ENCODE measurements at places on chromosomes 13 and 19.
A peak's percentile ranks its signal among the peaks of the same experiment; 100 is the strongest.

GRCh38 chr13:78592584-78592983, 10.8 kb downstream of the POU4F1 start:
- no peak for DNase-seq

DNA sequence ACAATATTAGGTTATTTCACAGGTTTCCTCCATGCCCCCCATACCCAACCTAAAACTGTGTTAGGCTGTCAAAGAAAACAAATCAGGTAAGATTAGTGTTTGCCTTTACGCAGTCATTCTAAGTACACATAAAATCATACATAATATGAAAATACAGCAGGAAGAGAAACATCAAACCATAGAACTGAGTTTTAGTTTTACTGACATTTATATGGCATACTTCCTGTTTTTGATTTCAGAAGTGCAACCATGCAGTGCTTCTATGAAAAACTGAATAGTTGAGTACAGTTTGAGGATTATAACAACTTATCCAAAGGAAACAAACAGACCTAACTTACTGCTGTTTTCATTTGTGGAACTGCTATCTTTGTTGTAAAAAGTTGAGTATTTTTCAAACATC, 91.3 kb downstream of the KCNRG start:
- no peak for DNase-seq

DNA sequence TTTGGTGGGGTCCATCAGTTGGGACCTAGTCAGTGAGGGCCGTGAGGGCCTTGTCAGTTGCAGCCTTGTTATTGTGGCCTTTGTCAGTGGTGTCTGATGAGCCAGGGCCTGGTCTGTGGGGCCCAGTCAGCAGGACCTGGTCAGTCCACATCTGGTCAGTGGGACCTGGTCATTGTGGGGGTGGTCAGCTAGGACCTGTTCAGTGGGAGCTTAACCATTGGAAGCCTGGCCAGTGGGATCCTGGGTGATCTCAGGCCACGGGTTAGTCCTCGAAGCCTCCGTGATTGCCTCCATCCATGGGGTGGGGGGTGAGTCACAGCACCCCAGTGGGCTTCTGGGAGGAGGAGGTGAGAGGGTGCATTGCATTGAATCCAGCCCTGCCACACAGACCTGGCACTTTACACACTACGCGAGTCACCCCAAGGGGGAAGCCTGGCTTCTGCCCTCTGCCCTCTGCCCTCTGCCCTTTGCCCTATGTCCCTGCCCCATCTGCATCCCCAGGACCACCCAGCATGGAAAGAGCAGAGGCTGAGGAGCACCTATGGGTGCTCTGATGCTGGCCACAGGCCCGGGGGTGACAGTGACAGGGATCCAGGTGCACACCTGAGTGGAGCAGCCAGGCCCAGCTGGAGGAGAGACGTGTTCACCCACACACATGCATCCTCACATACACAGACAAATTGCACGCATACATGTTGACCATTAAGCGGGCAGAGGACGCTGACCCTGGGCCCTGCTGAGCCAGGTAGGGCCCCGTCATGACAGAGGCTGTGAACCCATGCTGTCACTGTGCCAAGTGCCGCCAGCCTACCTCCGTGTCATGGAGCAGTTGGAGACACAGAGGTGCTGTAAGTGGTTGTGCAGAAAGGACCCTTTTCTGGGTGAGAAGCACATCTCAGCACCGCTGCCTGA, 59.8 kb upstream of the TPM4 start:
- no peak for DNase-seq

GRCh38 chr19:514166-514663, 6.9 kb downstream of the TPGS1 start:
- no peak for DNase-seq

DNA sequence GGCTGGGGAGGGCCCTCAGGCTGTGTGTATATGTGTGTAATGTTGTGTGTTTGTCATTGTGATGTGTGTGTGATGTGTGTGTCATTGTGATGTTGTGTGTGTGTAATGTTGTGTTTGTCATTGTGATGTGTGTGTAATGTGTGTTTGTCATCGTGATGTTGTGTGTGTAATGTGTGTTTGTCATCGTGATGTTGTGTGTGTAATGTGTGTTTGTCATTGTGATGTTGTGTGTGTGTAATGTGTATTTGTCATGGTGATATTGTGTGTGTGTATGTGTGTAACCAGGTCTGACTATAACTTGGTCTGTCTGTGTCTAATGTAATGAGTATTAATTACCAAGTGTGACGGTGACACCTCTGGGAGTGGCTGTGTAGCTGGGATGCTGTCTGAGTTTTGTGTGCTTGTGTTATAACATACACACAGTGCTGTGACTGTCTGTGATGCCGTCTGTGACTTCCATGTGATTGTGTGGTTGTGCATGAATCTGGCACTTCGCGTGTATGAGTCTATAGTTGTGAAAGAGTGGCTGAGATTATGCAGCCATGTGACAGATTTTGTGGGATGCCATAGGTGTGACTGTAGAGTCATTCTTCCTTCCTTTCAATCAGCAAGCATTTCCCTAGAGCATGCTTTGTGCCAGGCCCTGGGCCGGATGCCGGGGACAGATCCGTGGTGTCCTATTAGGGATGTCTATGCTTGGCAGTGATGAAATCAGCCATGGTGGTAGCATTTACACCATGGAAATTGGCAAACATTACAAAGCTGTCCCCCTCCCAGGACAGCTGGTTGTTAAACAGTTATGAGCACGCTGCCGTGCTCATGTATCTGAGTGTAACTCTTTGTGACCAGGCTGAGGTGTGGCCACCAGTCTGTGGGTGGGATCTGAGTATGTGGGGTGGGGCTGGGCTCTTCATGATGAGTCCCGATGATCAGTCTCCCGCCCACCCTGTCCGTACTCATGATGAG, 6.4 kb downstream of the TNFSF14 start:
- DNase-seq, result no peak

DNA sequence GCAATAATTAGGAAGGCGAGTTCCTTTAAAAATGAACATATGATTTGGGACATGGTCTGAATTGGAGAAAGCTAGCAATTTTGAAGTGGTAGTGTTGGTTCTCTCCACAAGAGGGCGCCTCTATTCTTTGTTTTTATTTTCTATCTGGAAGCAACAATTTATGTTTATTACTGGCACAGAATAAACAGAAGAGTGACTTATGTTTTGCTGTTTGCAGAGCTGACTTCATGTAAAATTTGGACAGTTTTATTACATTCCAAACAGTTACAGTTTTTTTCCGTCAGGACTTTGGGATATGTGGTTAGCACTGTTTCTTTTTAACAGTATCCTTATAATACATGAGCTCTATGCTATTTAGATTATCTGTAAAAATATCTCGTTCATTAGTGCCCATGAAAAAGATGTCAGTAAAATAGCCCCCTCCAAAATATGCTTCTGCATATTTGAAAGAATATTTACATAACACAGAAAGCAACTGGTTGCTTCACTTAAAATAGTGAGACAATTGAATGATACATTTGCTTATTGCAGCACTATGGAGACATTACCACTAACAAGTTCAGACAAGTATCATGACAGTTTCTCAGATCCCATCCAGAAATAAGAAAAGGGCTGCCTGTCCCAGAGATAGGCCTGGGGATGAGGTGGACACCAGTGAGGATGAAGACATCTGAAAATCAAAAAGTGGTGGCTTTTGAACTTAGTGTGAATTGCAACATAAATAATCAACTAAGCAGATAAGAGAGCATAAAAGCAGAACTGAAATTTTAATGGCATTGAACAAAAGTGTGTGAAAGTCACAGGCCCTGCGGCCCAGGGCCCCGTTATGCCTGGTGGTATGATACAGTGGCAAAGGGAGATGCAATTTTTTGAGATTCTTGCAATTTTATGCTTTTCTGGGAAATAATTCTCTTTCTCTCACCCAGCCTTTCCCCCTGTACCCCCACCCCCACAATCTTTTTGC, 32.3 kb upstream of the FGF9 start:
- DNase-seq, result peak; percentile 12

- DNase-seq, result no peak
Observed at GRCh38 chr19:38731654-38732301, 12.5 kb downstream of the CAPN12 start.

DNA sequence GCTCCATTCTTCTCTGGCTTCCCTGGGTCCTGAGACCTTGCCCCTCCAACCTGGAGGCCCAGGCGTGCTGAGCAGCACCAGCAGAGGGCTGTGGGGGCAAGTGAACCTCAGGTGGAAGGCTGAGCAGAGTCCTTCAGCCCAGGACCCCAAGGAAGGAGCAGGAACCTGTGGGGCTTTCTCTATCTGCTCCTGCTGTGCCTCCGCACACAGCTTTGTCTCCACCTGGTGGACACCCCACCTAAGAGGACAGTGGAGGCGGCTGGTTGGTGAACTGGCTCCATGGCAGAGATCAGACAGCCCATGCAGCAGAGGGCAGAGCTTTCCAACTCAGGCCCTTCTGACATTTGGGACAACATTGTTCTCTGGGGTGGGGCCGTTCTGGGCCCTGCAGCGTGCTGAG, 19.7 kb downstream of the ZFR2 start:
- no peak for DNase-seq

GRCh38 chr19:35224681-35225571, 3.6 kb downstream of the FAM187B start:
- no peak for DNase-seq

- DNase-seq, result no peak
Observed at GRCh38 chr13:50071379-50071778, 56.1 kb downstream of the KCNRG start.

DNA sequence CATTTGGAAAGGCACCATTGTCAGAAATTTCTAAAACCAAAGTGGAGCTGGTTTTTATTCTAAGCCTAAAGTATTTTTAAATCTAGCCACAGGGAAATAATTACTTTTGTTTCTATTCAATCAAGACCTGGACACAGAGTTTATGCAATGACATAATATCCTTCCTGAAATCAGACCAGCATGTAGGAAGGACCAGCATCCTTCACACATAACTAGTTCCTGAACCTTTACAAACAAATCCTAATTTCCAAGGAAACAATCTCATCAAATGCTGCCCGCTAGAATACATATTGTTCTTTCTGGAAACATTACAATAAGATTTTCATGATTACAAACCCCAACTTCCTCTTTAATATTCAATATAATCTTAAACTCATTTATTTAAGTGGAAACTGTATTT, 1.5 kb downstream of the STARD13 start:
- no peak for DNase-seq

DNA sequence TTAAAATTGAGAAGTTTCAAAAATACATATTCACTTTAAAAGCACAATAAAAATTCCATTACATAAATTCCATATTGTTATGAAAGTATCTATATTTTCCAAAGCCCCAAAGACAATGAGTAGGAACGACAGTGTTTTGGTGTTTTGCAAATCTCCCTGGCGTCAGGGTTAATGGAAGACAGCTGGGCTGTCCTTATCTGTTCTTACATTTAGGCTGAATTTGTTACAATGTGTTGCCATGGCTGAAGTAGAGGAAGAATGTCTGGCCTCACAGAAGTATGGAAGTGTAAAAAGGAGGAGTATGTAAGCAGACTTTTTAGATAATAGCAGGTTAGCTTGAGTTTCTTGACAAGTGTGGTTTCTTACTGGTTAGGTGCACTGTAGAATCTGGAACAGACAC, 124.4 kb upstream of the SPATA13 start:
- peak; percentile 40 for DNase-seq

- peak; percentile 90 for DNase-seq
Observed at GRCh38 chr13:76455960-76456359, 430.2 kb downstream of the KCTD12 start.

GRCh38 chr19:31483226-31483857, 134.1 kb upstream of the TSHZ3 start:
- DNase-seq, result no peak

DNA sequence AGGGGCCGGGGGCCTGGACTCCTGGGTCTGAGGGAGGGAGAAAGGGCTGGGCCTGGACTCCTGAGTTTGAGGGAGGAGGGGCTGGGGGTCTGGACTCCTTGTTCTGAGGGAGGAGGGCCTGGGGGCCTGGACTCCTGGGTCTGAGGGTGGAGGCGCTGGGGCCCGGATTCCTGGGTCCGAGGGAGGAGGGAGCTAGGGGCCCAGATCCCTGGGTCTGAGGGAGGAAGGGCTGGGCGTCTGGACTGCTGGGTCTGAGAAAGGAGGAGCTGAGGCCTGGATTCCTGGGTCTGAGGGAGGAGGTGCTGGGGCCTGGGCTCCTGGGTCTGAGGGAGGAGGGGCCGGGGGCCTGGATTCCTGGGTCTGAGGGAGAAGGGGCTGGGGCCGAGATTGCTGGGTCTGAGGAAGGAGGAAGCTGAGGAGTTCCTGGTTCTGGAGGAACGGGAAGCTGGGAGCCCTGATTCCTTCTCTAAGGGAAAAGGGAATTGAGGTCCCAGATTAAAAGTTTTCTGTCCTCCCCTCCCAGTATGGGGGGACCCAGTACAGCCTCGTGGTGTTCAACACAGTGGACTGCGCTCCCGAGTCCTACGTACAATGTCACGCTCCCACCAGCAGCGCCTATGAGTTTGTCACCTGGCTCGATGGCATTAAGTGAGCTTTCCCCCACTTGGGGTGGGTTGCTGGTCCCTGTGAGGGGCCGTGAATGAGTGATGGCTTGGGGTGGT, 721 bp downstream of the MED25 start:
- DNase-seq, result no peak

DNA sequence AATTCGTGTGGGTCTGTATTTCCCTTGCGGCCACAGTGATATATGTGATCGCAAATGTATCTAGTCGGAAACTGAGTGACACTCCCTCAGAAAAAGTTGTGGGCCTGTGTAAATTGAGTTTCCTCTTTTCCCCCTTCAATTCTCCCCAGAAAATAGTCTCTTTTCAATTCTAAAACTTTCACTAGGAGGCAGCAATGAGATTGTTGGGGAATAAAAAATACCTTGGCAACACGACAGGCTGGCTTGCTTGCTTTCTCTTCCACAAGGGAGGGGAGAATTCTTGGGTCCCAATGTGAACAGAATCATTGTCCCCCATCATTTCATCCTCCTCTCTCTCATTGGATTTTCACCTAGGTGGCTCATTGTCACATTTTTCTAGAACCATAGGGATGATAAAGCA, 3.7 kb upstream of the SOX21 start:
- no peak for DNase-seq

GRCh38 chr13:109733550-109733949, 52.8 kb downstream of the IRS2 start:
- DNase-seq, result no peak

DNA sequence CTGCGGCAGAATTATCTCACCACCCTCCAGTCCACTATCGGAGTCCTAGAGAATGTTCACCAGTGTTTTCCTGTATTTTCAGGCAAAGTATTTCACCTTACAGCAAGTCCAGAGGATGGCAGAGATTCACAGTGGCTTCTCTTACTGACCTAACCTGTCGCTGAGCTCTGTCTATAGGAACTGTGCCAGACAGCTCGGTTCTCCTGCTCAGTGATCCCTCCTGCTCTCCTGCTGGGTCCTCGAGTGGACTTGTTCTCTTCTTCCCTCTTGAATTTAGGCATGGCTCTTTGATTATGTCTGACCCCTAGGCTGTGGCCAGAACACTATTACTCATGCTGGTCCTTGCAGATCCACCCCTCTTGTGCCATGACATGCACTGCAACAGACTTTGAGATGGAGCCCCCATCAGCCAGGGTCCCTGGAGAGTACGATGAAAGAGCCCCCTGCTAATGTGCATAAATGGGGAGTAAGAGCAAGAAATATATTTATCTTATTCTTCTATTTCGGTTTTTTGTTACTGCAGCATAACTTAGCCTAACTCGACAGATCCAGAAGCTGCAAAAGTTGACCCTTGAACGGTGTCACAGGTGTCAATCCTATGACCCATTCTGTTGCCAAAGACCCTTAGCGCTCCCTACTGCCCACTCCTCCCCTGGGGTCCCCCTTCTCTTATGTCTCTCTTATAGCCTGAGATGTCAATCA, 439.4 kb downstream of the ZNF536 start:
- no peak for DNase-seq

- no peak for DNase-seq
Observed at GRCh38 chr13:27523346-27524073, 73.1 kb upstream of the MTIF3 start.

Measured in fibroblast of skin of abdomen (primary cell).